ENCODE measurements at places on chromosomes 4 and X. TPM values are rescaled to one million over a fixed set of nuclear protein-coding genes. Genes with fewer than 3 reads are reported as not detected.

- DNase-seq, result no peak
Measured at GRCh38 chr4:183766140-183766539, 107.0 kb downstream of the TRAPPC11 start.

GRCh38 chrX:107787827-107788226 is 10.3 kb downstream of the NCBP2L start:
- DNase-seq, result no peak

- DNase-seq, result no peak
Measured at GRCh38 chr4:23894021-23894420, 4.2 kb upstream of the PPARGC1A start.

STX18 gene
- 27.8 TPM for total RNA-seq

All from esophagus squamous epithelium (tissue), 5 donors.